Stimulated activated CD8-positive, alpha-beta memory T cell treated with anti-CD3 and anti-CD28 coated beads, Interleukin-4, amount 100 ng/mL, for 24 hours (primary cell): ENCODE measurements at places on chromosomes 3 and 15.

- no peak for DNase-seq
Observed at GRCh38 chr3:148464246-148464645, 233.5 kb upstream of the AGTR1 start.

- no peak for DNase-seq
Observed at GRCh38 chr3:98564282-98565005, 29.0 kb downstream of the CPOX start.

GRCh38 chr15:60508442-60508841 lies 29.5 kb upstream of the ICE2 start:
- no peak for DNase-seq

DNA sequence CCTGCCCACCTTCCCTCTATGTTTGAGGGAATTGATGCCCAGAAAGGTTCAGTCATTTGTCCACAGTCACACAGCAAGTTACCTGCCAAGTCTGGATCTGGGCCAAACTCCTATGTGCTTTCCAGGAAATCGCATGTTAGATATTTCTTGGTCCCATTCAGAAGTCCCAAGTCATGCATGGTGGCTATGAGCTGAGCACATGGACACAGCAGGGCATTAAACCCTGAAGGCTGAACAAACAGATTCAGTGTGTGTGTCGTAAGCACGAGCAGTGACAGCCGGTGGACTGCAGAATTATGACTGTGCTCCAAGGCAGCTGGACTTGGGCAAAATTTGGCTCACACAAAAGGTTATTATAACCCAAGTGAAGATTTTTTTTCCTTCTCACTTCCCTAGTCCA lies 11.4 kb upstream of the SLC6A6 start:
- no peak for DNase-seq

GRCh38 chr3:126063358-126063965 lies 20.5 kb downstream of the SLC41A3 start:
- no peak for DNase-seq

DNA sequence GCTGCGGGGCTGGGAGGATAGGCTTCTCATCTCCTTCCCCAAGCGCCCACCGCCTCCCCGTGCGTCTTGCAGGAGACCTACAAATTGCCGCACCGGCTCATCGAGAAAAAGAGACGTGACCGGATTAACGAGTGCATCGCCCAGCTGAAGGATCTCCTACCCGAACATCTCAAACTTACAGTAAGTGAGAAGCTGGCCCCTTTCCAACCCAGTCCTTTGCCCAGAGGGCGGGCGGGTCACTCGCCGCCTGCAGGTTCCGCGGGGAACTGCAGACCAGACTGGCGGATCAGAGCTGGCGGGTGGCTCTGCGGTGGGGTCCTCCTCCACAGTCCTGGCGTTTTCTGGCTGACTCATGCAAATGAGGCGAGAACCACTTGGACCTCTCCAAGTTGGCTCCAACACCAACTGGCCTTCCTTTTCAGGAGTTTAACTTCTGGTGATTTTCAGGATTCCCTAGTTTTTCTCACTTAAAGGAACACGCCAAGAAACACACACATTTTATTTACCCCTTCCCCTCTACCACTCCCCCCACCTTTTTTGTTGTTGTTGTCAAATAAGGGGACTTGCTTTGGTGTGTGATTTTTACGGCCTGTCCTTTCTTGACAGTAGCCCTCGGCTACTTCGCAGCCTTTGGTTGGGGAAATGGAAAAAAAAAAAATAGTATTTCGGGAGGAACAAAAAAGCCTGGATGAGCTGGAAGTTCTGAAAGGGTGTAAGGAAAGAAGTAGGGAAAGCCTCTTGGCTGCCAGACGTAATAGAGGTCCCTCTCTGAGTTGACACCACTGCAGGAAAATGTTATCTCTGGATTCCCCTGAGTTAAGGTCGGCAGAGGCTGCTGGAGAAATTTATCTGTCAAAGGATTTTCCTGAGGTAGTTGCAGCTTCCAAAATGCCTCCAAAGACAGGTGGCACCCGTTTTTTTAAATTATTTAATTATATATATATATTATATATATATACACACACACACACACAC lies 1.3 kb downstream of the BHLHE40 start:
- peak; percentile 86 for DNase-seq

DNA sequence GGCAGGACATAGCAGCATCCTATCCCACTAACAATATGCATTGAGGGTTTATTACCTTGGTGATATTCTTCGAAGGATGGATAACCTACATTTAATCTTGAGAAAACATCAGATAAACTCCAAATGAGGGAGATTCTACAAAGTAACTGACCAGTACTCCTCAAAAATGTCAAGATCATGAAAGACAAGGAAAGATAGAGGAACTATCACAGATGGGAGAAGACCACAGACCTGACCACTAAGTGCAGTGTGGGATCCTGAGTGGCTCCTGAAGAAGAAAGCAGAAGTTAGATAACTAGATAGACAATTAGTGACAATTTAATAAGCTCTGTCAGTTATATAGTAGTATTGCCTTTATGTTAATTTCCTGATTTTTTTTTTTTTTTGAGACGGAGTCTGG lies 17.7 kb upstream of the CGNL1 start:
- no peak for DNase-seq

GRCh38 chr3:59872128-59872527 lies 822.3 kb upstream of the CFAP20DC start:
- no peak for DNase-seq
